Stimulated activated CD8-positive, alpha-beta memory T cell treated with anti-CD3 and anti-CD28 coated beads, Interleukin-7, amount 100 ng/mL, for 1 hour (primary cell): ENCODE measurements at places on chromosomes 1 and 21.

- DNase-seq = no peak
Measured at GRCh38 chr1:80217377-80217986, 1211.0 kb upstream of the ADGRL4 start.

DNA sequence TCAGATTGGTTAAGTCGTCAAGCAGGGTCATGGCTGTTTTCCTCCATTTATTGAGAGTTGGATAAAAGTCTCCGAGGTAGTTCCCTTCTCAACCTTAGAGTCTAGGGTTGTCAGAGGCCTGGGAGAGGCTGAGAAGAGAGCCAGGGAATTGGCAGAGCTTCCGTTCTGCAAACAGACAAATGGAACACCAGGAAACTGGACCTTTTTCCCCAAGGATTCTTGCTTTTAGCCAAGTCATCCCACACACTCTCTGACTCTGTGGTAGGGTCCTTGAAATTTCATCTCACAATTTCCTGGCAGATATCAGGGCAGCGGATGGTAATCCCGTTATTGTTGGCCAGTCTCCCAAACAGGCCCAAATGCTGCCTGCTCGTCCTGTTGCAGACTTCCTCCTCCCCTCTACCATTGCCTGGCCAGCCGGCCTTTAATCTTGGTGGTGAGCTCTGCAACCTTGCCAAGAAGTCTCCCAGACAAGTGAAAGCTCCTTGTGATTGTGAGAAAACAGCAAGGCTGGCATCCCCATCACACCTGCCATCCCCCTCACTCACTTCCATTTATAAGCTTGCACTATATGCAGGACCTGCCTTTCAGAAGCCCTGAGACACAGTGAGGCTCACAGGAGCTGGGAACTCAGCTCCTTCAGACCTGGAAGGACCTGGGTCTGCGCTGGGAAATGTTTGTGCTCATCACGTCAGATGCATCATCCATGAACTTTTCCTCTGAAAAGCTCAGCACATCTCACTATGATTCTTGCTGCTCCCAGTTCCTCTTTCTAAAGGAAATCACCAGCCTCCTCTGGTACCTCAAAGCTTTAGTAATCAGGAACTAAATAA, 13.7 kb upstream of the SRP9 start:
- no peak for DNase-seq

GRCh38 chr1:72516264-72516663, 233.9 kb upstream of the NEGR1 start:
- DNase-seq = no peak

- DNase-seq = peak; percentile 65
Measured at GRCh38 chr1:96721416-96722160, at the start of gene PTBP2. TSS of gene PTBP2 (plus strand) at chr1:96721784. CDS start at chr1:96721865, 81 bp downstream.

GRCh38 chr1:205369701-205370123, 13.0 kb upstream of the KLHDC8A start:
- no peak for DNase-seq

DNA sequence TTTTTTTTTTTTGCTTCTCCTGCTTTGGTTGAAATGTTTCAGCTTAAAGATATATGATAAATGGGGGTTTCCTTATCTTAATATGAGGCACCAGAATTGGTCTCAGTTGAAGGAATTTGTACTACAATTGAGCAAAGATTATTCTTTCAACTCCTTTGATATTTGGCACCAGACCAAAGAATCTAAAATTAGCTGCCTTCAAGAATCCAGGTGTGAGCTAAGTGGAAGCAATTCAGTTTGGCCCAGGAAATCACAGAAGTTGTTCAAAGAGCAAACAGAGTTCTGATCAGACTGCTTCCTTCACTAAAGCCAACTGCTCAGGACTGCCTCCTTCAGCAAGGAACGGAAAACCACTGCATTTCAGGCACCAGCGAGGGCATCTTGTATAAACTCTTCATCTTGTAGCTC, 68.3 kb upstream of the BCAR3 start:
- no peak for DNase-seq
